ENCODE measurements at places on chromosomes 12 and 14.

DNA sequence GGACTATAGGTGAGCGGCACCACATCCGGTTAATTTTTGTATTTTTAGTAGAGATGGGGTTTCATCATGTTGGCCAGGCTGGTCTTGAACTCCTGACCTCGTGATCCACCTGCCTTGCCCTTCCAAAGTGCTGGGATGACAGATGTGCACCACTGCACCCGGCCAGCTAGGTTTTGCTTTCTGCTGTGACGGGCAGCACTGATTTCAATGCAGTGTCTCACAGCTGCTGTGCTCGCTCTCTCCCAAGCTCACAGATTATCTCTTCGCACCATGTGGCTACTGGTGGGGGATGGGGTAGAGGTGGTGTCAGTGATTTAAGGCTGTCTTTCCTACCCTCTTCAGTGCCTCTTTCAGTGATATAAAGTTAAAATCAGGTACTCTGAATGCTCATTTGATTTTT lies 909.1 kb downstream of the TRHDE start:
- no peak for DNase-seq

DNA sequence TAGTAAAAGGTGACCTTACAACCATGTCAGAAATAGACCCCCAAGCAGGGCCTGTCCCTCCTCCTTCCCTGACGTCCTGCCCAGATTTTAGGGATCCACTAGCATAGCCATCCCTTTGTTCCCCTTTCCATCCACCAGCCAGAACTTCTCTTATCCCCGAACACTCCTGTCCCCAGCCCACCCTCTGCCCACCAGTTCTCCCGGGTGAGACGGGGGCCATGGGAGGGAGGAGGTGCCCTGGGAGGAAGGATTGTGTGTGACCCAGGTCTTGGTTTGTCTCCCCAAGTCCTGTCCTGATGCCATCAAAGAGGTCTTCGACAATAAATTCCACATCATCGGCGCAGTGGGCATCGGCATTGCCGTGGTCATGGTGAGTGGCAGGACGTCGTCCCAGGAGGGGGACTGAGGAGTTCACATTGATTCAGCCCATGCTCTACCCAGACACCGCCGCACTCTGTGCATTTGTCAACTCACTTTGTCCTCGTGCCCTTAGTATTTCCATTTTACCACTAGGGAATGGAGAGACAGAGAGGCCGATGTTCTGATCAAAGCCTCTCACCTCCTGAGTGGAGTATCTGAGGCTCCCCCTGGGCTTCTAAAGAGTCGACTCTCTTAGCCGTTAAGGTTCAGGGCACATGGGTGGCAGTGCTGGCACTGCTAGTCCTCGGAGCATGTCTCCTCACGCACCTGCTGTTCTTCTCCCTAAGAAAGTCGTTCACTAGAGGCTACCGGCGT lies 35.9 kb downstream of the CD9 start:
- no peak for DNase-seq

GRCh38 chr14:23008831-23009230 lies 1.1 kb downstream of the C14orf93 start:
- DNase-seq: no peak

DNA sequence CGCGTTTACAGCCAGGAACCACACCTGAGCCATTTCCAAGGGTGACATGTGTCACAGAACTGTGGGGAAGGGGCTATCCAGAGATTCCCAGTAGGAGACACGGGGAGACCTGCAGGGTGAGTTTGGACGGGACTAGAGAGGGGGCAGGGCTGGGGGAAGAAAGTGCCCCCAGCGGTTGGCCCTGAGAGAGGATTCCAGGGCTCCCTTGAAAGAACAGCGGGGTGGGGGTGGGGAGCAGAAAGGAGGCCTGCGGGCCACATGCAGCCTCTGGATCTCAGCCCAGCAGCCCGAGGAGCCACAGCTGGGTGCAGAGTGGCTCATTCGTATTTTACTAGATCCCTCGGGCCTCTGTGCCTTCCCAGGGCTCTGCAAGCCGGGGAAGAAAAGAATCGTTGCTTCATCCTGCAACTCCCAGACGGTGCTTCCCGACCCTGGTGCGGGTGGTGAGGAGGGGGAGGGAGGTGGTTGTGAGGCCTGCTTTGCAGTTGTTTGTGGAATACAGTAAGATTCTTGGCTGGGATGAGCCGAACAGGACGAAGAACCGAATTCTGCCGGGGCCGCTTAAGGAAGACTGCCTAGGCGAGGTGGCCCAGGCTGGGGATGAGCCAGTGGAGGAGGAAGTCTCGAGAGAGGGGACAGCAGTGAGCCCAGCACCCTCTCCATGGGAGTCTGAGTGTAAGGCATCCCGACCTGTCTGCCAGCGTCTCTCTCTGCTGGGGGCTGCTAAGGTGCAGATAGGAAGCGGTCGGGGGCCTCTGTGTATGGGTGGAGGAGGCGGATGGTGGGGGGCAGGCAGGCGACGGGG lies 36.1 kb upstream of the ANKRD9 start:
- DNase-seq: peak; percentile 29

DNA sequence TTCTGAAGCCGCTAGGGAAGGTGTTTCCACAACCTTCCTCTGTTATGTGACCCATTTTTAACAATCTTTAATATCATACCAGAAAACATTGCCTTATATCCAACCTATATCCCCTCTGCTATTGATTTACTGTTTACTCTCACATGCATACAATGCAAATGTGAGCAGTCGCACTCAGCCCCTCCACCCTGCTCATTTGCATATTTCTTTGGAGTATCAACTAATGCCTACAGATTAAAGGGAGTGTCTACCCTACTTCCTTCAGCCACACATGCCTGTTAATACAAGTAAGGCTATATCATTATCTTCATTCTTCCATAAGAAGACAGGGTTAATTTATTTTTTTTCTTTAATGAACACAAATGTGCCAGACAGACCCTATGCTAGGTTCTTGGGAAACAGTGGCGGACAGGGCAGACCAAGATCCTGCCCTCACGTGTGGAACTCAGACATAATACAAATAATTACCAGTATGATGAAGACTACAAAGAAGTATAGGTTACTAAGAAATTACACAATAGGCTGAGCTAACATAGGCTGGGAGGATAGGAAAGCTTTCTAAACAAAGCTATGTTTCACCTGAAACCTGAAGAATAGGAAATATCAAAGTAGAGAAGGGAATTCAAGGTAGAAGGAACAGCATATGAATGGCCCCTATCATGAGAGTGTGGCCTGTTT lies 107.3 kb upstream of the MDM1 start:
- DNase-seq: no peak

- no peak for DNase-seq
Observed at GRCh38 chr14:33376510-33376909, 437.8 kb downstream of the NPAS3 start.

DNA sequence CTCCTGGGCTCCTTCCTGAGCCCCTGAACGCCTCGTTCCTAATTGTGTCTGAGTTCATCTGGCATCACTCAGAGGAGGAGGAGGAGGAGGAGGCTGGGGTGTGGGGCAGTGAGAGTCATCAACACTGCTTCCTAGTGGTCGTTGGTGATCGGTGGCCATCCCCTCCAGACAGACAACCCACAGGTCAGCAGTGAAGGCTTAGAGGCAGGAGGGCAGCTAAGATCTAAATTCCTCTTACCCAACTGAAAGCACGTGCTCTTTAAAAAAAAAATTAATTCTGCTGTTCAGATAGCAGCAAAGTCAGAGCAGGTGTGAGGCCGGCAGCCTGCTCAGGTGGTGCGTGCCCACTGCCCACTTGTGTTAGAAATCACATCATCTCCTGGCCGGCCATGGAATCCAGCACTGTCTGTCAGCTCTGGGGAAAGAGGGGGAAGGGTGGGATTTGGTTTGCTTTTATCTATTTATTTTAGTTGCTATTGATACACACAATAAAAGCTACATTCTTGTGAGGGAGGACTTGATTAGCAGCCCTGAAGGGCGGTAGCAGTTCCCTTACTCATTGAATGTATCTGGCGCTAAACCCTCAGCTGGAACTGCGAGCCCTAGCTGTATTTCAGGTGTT lies 46.6 kb downstream of the PPP2R5C start:
- DNase-seq: no peak

GRCh38 chr12:106072751-106073150 lies 66.0 kb downstream of the NUAK1 start:
- no peak for DNase-seq

DNA sequence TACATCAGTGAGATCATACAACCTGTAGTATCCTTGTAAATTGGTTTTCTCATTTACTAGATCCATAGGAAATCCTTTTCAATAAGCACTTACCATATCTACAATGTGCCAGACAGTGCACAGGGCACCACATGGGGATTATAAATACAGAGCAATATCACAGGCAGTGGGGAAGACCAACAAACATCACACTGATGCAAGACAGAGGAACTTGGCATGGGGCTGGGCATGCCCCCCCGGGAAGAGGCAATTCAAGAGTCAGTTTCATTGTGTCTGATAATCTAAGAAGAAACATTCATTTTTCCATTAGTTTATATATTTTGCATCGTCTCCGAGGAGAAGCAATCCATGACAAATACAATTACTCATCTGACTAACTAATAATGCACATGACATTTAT lies 16.2 kb downstream of the NT5DC3 start:
- DNase-seq: no peak

GRCh38 chr14:35352274-35353233 lies 52.0 kb downstream of the NFKBIA start:
- DNase-seq: no peak

DNA sequence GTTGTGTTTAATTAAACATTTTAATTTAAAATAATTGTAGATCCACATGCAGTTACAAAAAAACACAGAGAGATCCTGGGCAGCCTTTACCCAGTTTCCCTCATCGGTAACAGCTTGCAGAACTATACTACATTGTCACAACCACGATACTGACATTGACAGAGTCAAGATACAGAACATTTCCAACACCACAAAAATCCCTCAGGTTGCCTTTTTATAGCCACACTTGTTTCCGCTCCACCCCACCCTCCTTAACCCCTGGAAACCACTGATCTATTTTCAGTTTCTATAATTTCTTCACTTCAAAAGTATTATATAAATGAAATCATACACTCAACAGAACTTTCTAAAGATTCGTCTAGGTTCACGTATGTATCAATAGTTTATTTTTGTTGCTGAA lies 458.8 kb upstream of the SOX5 start:
- no peak for DNase-seq

GRCh38 chr12:122318607-122319605 lies 52.6 kb upstream of the VPS33A start:
- no peak for DNase-seq

GRCh38 chr12:8031872-8032241 lies 659 bp upstream of the FOXJ2 start:
- DNase-seq: no peak

DNA sequence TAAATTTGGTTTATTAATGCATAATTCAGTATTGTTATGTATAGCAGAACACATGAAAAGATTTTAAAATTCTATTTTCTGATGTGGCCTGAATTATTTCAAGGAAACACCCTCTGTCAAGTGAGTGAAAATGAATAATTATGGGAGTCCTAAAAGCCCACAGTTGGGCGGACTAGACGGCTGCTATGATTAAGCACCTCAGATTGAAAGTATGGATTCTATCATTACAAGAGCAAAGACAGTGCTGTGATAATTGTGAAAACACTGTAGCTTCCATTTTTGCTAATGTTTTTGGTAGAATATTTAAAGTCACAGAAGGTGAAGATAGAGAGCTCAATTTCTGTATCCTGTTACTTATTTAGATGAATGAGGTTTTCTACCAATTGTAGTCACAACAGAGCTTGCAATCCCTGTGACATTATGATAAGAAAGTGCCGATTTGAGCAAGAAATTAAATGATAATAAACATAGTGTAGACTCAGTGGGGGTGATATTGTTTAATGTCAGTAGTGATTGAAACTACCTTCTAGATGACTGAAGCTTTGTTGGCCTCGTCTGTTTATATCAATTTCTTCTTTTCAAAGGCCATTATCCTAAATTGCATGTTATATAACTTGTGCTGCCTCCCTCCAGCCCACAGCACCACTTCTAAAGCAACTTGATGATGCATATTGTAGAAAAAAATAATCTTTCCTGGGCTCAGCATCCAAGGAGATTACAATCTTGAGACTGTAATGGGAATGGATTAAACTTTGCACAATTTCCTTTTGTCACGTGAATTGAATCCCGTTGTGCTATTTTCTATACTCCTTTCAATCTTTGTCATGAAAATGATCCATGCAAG lies 359.8 kb downstream of the BTG1 start:
- no peak for DNase-seq

GRCh38 chr14:105840266-105841021 lies 314.1 kb downstream of the TMEM121 start:
- no peak for DNase-seq

GRCh38 chr12:22899184-22899583 lies 274.2 kb downstream of the ETNK1 start:
- no peak for DNase-seq

- no peak for DNase-seq
Observed at GRCh38 chr12:92546635-92547348, 156.0 kb upstream of the PLEKHG7 start.

GRCh38 chr12:120263748-120264085 lies 1.8 kb downstream of the PXN start:
- no peak for DNase-seq

- no peak for DNase-seq
Observed at GRCh38 chr14:99145307-99145706, 126.7 kb downstream of the BCL11B start.

DNA sequence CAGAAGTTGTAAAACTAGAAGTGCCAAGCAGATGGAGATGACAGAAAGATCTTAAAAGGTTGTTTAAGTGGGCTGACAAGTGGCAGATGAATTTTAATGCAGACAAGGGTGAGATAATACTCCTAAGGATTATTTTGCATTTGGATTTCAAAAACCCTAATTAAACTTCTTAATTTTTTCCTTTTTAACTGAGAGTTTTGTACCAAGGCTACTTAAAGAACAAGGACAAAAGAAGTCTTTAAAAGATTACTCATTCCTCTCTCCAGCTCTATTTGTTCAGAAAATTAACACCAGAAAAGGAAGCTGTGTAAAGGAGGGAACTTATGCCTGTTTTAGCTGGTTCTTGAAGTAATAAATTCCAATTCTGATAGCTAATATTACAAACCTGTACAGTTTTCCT lies 275.4 kb downstream of the ETNK1 start:
- no peak for DNase-seq

DNA sequence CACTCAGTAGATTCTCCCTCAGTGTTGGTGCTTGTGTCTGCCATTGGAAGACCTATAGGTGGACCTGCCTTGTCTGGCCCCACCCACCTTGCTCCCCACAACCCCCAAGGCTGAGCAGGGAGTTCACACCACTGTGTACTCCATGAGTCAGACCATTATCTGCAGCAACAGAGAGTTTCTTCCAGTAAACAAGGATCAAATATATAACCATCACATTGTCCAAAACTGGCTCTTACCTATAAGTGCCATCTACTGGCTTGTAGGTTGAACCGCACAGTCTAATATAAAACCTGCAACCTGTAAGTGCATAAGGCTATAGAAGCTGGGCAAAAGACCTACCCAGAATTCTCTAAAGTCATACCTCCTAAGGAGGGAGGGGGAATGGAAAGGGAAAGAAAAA lies 7.9 kb downstream of the TAS2R13 start:
- DNase-seq: no peak

DNA sequence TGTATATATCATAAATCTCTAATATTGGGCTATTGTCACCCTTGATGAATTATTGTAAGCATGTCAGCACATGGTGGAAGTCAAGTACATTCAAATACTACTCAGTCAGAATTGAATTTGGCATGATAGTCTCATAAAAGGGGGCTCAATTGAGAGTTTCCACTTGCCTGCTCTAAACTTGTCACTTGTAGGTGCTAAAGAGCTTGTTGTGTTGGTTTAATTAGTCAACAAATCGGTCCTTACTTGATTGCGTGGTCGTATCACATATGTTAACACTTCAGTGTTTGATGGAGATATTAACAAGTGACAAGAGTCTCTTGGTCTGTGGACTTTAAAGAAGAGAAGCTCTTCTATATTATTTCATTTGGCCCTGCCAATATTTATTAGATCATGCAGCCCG lies 81.1 kb downstream of the NKX2-1 start:
- no peak for DNase-seq

Measured in T47D (cell line).